ENCODE measurements at places on chromosomes 5 and 9.
A peak's percentile ranks its signal among the peaks of the same experiment; 100 is the strongest.

GRCh38 chr9:34072868-34073590 is 24.3 kb upstream of the UBAP2 start:
- DNase-seq, result no peak
- H3K36me3 ChIP-seq, result no peaks in the 10 kb centered on the region
- H3K4me3 ChIP-seq, result no peak overlapping the region
- H3K27ac ChIP-seq, result no peak overlapping the region
- peaks cover 5% of the 10 kb centered on the region for H3K4me1 ChIP-seq
- H3K27me3 ChIP-seq, result no peaks in the 10 kb centered on the region

GRCh38 chr5:135214897-135215616 is 181.0 kb upstream of the PITX1 start:
- no peaks in the 10 kb centered on the region for H3K36me3 ChIP-seq
- no peaks in the 10 kb centered on the region for H3K4me1 ChIP-seq
- peaks cover 28% of the 10 kb centered on the region for H3K27me3 ChIP-seq
- DNase-seq, result no peak
- H3K27ac ChIP-seq, result no peak overlapping the region

- H3K4me3 ChIP-seq, result peak overlapping the region; percentile 91
- H3K27ac ChIP-seq, result peak overlapping the region; percentile 93
- H3K36me3 ChIP-seq, result peaks cover 8% of the 10 kb centered on the region
These were observed 654 bp downstream of the PURA start for GRCh38 chr5:140114341-140115185.

DNA sequence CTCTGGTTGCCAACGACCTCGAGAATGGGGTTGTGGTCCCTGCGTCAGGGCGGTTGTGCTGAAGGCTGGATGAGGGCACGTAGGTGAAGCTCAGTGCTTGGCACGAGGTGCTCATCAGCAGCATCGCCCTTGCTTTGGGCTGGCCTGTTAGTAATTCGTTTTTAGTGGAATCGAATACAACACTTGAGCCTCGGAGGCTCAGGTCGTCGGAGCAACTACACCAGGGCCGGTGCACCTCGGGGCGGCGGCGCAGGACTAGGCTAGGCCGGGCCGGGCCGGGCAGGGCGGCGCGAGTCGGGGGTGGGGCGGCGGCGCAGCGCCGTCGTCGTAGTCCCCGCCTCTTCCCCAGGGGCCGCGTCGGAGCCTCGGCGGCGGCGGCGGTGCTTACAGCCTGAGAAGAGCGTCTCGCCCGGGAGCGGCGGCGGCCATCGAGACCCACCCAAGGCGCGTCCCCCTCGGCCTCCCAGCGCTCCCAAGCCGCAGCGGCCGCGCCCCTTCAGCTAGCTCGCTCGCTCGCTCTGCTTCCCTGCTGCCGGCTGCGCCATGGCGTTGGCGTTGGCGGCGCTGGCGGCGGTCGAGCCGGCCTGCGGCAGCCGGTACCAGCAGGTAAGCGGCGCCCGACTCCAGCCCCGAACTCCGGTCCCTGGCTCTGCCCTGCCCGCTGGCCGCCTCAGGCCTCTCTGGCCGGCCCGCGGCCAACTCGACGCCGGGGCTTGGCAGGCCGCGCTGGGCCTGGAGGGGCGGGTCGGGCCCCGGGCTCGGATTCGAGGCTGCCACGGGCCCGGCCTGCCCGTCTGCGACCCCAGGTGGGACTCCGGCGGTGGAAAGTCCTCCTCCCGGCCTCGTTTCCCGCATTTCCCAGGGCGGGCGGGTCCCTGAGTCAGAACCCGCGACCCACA is at the start of gene NDFIP1:
NDFIP1 (plus strand) TSS at position 348 of the 899 bp plus-strand sequence; CDS start at position 544, 196 bp downstream.
- H3K4me3 ChIP-seq, result peak within 1 kb of the TSS; percentile 94
- peaks cover 48% of the 10 kb centered on the region for H3K4me1 ChIP-seq
- peaks cover 13% of the 10 kb centered on the region for H3K36me3 ChIP-seq

GRCh38 chr9:35000535-35001284 is 11.2 kb downstream of the DNAJB5 start:
- peaks cover 2% of the 10 kb centered on the region for H3K36me3 ChIP-seq
- DNase-seq, result no peak
- no peaks in the 10 kb centered on the region for H3K27me3 ChIP-seq
- H3K27ac ChIP-seq, result no peak overlapping the region
- H3K4me3 ChIP-seq, result no peak overlapping the region

GRCh38 chr9:73200694-73201452 is 49.2 kb downstream of the ANXA1 start:
- DNase-seq, result no peak
- no peaks in the 10 kb centered on the region for H3K36me3 ChIP-seq
- no peak overlapping the region for H3K4me3 ChIP-seq
- peaks cover 26% of the 10 kb centered on the region for H3K27me3 ChIP-seq

DNA sequence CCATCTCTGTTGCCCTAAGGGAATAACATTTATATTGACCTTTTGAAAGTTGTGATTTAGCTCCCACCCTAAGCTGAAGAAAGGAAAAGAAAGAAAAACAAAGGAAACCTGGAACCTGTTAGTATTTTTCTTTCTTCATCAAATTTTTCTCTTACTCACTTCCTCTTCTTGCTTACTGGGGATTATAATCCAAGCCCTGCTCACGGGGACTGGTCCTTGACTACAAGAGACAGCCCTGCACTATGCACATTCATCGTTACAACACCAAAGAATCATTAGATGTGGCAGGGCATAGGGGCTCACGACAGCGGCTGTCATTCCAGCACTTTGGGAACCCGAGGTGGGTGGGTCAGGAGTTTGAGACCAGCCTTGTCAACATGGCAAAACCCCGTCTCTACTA is 37.8 kb upstream of the LPAR1 start:
- no peaks in the 10 kb centered on the region for H3K27me3 ChIP-seq
- no peak overlapping the region for H3K4me3 ChIP-seq
- H3K4me1 ChIP-seq, result no peaks in the 10 kb centered on the region
- DNase-seq, result no peak
- no peak overlapping the region for H3K27ac ChIP-seq
- H3K36me3 ChIP-seq, result no peaks in the 10 kb centered on the region

GRCh38 chr5:59588922-59589321 is 304.6 kb downstream of the PDE4D start:
- H3K27me3 ChIP-seq, result peaks cover 11% of the 10 kb centered on the region
- no peak for DNase-seq

Measured in central memory CD8-positive, alpha-beta T cell (primary cell).